Stimulated activated CD8-positive, alpha-beta memory T cell treated with anti-CD3 and anti-CD28 coated beads, Interleukin-2, amount 100 ng/mL, for 1 hour (primary cell): ENCODE measurements at places on chromosomes 13 and 19.

GRCh38 chr19:2230807-2231533 lies 5.2 kb downstream of the PLEKHJ1 start:
- no peak for DNase-seq

DNA sequence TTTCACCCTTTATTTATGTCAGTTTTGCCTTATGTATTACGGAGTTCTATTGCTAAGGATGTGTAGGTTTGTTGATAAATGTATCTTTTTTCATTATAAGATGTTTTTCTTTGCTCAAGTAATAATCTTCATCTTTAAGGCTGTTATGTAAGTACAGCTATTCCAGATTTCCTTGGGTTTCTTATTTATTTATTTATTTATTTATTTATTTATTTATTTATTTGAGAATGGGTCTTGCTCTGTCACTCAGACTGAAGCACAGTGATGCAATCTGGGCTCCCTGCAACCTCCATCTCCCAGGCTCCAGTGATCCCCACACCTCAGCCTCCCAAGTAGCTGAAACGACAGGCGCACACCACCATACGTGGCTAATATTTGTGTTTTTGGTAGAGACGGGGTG lies 617.0 kb downstream of the SLITRK1 start:
- DNase-seq = no peak

DNA sequence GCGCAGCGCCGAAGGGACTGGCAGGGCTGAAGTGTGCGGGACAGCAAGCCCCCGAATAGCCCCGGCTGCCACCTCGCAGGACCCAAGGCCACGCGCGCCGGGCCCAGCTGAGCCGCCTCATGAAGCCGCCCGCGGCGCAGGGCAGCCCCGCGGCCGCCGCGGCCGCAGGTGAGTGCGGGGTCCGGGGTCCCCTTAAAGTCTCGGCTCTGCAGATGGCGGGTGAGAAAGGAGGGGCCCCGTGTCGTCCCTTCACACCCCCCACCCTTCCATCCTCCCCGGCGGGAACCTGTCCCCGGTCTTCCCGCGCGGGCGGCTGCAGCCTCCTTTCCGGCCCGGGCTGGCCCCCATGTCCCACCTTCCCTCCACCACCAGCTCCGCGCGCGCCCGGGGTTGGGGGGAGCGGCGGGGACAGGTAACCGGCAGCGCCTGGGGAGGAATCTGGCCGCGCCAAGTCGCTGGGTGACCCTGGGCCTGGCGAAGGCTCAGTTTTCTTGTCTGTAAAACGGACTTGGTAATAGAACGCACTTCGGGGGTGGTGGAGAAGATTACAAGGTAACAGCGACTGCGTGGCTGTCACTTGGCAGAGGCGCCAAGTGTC lies 338 bp downstream of the RGCC start:
- DNase-seq = no peak

GRCh38 chr19:54523403-54523802 lies 20.8 kb downstream of the LAIR2 start:
- no peak for DNase-seq

DNA sequence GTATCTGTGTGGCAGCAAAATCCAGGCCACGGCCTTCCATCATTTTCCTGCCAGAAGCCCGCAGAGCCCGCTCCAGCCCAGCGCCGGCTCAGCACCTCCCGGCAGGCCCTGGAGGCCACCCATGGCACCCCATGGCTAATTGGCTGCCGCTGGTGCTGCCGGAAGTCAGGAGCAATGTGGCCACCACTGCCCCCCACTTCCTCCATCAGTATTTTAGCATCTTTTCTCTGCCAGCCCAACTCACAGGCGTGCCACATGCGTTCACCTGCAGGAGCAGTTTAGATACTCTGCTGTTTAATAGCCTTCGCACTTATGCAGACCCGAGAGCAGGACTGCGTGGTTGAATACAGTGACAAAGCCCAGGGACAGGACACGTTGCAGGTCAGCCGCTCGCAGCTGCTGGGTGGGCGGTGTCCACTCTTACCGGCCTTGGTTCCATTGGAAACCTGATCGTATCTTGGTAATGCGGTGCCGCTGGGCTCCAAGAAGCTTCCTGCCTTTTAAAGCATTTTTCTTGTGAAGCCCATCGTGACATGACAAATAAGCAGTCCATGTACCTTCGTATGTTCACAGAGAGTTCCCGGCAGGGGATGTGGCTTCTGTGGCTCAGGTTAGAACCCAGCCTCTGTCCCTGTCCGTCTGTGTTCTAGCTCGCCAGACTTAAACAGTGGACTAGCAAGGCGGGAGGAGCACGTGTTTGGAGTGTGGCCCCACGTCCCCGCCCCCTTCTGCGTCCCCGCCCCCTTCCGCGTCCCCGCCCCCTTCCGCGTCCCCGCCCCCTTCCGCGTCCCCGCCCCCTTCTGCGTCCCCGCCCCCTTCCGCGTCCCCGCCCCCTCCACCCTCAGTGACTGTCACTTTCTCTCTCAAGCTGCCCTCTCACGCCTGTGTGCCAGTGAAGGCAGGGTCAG lies 162.0 kb upstream of the SOX1 start:
- DNase-seq = no peak

- no peak for DNase-seq
Observed at GRCh38 chr13:60329221-60329923, 67.6 kb upstream of the TDRD3 start.

DNA sequence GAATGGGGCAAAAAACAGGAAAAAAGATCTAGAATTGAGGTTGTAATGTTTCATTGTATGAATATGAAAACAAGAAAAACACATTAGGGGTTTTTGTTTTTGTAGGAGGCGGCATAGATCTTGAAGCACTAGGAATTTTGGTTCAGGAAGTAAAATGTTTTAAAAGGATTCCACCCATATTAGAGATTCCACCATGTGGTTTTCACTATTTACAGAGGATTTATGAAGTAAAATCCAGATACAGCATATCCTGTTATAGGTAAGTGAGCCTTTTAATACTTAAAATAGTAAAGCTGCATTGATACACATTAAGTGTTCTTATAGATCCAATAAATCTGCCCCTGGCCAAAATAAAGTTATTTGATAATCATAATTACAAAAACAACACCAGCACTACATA lies 61.4 kb downstream of the MICU2 start:
- no peak for DNase-seq

DNA sequence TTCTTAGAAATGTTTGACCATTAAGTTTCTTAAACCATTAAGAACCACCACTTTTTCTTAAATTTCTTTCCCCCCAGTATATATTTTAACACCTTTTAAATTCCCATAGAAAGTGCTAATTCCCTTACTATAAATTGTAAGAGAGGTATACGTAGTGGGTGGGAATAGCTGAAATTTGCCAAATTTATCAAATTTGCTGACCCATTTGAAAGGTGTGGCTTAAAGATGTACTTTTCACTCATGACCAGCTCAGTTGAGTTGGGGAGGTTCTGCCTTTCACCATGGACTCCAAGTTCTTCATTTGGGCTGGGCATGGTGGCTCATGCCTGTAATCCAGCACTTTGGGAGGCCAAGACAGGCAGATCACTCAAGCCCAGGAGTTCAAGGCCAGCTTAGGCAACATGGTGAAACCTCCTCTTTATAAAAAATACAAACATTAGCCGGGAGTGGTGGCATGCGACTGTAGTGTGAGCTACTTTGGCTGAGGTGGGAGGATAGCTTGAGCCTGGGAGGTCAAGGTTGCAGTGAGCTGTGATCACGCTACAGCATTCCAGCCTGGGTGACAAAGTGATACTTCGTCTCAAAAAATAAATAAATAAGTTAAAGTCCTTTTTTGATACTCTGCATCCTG lies 133.2 kb downstream of the MRPL57 start:
- DNase-seq = no peak

- peak; percentile 43 for DNase-seq
Observed at GRCh38 chr19:47186446-47187334, 44.3 kb downstream of the BBC3 start.

GRCh38 chr13:32585550-32586079 lies 637 bp upstream of the PDS5B start:
- DNase-seq = no peak

- DNase-seq = no peak
Observed at GRCh38 chr13:49620170-49620621, 8.1 kb upstream of the ARL11 start.

GRCh38 chr19:8000298-8001038 lies 5.0 kb downstream of the ELAVL1 start:
- DNase-seq = no peak

DNA sequence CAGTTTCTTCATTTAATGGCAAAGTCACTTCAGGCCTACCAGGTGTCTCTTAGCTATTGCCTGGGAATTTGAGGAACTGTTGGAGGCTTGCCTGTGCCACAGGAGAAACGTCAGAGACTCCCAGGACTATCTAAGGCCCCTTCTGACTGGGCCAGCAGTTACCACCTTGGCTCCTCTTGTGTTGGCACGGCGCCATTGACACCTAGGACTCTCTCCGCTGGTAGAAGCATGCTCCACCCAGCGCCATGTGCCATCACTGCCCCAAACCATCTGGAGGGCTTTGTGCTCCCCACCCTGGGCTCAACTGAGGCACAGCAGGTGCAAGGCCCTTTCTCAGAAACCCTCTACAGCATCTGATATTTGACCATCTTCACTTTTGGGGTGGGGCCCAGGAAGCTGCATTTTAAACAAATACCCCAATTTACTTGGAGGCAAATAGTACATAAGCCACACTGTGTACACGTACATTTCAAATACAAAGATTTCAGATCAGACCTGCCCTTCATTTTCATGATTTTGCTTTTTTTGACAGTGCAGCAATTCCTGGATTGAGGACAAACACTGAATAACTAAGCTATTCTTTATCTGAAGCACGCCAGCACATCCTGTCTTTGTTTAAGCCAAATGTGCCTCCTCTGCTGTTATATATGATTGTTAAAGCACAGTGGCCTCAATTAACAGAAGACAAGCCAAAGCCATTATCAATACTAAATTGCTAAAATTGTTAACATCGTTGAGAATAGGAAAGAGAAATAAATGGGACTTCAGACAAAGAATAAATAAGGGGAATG lies 59.9 kb upstream of the TPP2 start:
- DNase-seq = no peak

GRCh38 chr19:16033136-16033530 lies 43.2 kb upstream of the TPM4 start:
- DNase-seq = no peak

DNA sequence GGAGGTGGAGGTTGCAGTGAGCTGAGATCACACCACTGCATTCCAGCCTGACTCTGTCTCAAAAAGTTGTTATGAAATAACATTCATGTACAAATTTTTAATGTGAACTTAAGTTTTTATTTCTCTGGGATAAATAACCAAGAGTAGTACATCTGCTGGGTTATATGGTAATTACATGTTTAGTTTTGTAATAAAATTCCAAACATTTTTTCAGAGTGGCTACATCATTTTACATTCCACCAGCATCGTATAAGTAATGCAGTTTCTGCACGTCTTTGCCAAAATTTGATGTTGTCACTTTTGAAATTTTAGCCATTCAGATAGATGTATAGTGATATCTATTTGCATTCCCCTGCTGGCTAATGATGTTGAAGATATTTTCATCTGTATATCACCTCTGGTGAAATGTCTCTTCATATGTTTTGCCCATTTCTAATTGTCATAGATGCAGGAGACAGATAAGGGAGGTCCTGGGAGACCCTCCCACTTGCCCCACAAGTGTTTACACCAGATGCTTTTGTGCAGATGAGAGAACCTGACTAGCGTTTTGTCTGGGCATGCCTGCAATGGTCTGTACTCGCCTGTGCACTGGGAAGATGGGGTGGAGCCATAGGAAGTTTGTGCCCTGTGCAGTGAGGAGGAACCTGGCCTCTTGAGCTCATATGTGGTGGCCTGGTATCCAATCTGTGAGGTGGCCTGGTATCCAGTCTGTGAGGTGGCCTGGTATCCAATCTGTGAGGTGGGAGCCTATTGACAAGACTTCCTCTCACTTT lies 12.7 kb upstream of the KBTBD6 start:
- DNase-seq = no peak

DNA sequence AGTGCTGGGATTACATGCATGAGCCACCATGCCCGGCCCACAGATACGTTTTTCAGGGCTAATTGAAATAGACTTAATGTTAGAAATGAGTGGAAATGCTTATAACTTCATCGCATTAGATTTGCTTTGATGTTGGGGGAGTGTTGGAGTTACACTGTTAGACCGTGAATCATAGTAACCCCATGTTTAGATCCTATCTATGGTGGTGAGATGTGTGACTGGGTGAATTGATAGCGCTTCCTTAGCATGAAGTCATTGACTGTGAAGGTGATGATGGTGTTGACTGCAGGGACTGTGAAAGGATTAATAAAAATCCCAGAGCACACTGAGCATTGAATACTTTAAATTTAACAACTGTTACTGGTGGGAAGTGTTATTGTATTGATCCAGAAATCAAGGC lies 1.7 kb downstream of the ZNF264 start:
- no peak for DNase-seq

GRCh38 chr13:44815623-44816022 lies 173.6 kb downstream of the NUFIP1 start:
- DNase-seq = no peak

DNA sequence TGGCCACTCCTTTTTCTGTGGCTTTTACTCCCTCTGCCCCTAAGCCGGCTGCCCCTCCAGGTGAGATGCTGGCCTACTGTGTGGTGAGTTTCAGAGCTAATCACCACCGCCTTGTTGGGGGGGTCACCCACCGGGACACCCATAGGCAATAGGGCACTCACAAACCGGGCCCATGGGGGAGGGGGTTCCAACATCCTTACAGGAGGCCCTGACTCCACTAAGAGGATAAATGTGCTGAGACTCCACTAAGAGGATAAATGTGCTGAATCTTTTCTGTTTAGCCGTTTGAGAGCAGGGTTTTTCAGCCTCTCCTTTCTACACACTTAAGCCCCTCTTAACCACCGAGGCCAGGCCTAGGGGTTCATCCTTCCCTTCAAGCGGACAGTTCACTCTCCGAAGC lies 73.7 kb downstream of the SLC15A1 start:
- no peak for DNase-seq

- DNase-seq = no peak
Observed at GRCh38 chr19:1907563-1908363, 2.6 kb downstream of the ADAT3 start.

DNA sequence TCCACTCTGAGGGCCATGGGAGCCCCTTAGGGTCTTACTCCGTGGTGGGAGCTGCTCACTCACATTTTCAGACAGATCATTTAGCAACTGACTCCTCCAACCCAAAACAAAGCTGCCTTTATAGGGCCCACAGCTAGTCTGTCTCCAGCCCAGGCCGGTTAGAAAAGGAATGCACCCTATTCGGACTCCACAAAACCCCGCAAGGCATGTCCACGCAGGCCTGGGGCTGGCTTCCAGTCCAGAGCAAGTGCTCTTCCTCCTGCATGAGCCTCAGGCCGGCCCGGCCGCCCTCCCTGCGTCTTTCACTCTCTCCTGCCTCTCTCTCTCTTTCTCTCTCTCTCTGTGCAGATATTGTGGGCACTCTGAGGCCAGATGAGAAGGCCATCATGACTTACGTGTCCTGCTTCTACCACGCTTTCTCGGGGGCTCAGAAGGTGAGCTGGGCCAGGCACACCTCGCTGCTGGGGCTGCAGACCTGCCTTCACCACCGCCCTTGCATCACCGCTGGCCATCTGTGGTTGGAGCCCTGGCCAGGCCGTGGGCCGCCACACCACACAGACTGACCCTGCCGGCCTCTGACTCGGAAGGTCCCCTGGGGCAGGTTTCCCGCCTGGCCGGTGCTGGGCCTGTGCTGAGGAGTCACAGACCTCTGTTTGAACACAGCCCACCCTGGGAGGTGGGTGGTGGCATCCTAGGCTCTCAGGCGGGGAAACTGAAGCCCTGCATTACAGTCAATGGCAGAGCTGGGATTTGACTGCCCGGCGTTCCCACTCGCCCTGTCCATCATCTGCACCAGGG lies 33.1 kb downstream of the CAPN12 start:
- DNase-seq = no peak
